GM12891 (cell line): ENCODE measurements at places on chromosomes 2 and 18.

DNA sequence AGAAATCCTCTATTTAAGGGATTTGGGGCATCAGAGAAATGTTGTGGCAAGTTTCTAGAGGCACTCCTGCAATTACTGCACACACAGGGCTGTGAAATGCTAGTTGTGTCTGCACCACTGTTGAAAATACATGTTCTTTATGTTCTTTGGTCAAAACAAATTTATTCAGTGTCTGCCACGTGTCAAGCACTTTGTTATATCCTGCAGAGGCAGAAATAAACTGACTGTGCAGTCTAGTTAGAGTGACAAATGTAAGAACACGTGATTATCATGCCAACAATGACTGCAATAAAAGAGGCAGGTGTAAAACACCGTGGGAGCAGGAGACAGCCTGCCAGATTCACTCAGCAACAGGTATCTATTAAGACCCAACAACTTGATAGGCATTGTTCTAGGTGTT, 423.3 kb downstream of the LRP1B start:
- DNase-seq: no peak

- DNase-seq: no peak
Measured at GRCh38 chr2:236575510-236575909, 5.9 kb downstream of the ACKR3 start.

- no peak for DNase-seq
Measured at GRCh38 chr18:2654169-2654927, 1.2 kb upstream of the SMCHD1 start.

DNA sequence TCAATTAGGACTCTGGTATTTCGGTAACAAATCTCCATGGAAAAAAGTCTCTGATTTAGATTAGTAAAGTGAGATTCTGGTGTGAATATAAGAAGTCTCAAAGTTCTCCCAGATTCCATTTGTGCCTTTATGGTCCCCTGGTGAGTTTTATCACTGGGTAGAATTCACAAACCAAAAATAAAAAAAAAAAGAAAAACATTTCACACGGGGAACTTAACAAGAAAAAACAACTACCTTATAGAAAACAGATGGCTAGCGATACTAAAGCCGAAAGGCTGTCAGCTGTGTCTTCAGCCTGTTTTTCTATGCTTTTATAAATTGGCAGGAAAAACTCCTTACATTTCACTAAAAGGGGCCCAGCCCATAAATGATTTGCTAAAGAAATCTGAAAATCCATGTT, 50.6 kb downstream of the COL5A2 start:
- DNase-seq: no peak

- DNase-seq: no peak
Measured at GRCh38 chr2:85732467-85733120, 21.2 kb upstream of the ATOH8 start.

GRCh38 chr2:221399183-221399582, 172.9 kb downstream of the EPHA4 start:
- no peak for DNase-seq

- DNase-seq: no peak
Measured at GRCh38 chr18:37701967-37702366, 136.4 kb upstream of the CELF4 start.

DNA sequence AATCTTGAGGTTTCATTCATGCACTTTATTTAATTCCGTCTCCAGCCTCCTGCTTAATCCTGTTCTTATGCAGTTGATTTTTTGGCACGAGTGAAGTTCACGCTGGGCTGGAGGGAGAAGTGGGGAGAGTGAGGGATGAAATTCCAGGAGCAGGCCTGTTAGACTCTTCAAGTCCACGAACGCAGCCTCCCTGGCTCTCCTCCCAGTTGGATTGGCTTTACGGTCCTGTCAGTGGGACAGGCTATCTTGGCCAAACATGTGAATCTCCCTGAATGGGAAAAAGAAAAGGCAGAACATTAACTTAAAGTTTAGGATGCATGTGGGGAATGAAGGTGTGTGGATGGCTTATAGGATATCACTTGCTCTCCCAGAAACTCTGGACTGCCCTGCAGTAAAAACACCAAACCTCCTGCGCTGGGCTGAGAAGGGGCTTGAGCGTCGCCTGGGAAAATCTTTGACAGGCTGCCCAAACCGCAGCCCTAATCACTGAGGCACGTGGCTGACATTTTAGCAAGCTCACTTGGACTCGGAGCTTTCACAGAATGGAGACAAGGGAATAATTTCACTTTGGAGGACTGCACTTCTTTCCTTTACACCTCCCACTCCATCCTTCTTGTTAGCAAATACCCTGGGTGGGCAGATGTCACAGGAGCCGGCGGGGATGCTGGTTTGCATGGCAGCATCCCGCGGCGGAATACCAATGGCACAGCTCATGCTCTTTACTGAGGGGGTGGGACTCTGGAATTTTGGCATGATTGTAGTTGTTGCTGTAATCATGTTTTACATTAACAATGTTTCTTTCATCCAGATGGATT, 93.9 kb downstream of the ACKR3 start:
- DNase-seq: no peak
